ENCODE measurements at places on chromosomes 16 and 17. TPM values are rescaled to one million over a fixed set of nuclear protein-coding genes. Genes with fewer than 3 reads are reported as not detected.

Gene NPB
- total RNA-seq = 1.5 TPM

Gene ITGAL
- 1.2 TPM for total RNA-seq

Gene SYNGR3
- 64.4 TPM for total RNA-seq

Gene SLC35G6
- total RNA-seq = not detected

Gene OTOP2
- not detected for total RNA-seq

Gene TPSG1
- total RNA-seq = not detected

Gene OTOA
- 0.25 TPM for total RNA-seq

Gene CCL4
- 0.74 TPM for total RNA-seq

Gene CLEC18A
- total RNA-seq = 0.74 TPM

Gene PRSS53
- 1.5 TPM for total RNA-seq

Gene AXIN2
- 33.9 TPM for total RNA-seq

Gene CTRB1
- total RNA-seq = not detected

Gene GRAPL
- 0.25 TPM for total RNA-seq

Gene TELO2
- total RNA-seq = 13.8 TPM

Gene CCL5
- not detected for total RNA-seq

Gene SMIM5
- total RNA-seq = 0.49 TPM
